ENCODE measurements at places on chromosomes 16 and 17.

GRCh38 chr17:4214157-4214556 is 49.6 kb downstream of the ANKFY1 start:
- H3K4me3 ChIP-seq: no peak overlapping the region
- no peak for DNase-seq
- no peaks in the 10 kb centered on the region for H3K27me3 ChIP-seq
- peaks cover 29% of the 10 kb centered on the region for H3K36me3 ChIP-seq

DNA sequence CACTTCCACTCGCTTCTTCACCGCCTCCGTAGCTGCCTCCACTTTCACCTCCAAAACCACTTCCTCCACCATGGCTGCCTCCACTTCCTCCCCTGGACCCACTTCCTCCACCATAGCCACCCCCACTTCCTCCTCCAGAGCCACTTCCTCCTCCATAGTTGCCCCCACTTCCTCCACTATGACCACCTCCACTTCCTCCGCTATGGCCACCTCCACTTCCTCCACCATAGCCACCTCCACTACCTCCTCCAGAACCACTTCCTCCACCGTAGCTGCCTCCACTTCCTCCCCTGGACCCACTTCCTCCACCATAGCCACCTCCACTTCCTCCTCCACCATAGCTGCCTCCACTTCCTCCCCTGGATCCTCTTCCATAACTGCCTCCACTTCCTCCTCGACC is 4.5 kb downstream of the KRT9 start:
- DNase-seq: no peak
- no peak overlapping the region for H3K4me3 ChIP-seq
- no peaks in the 10 kb centered on the region for H3K4me1 ChIP-seq
- H3K27ac ChIP-seq: no peak overlapping the region
- no peaks in the 10 kb centered on the region for H3K27me3 ChIP-seq
- no peaks in the 10 kb centered on the region for H3K36me3 ChIP-seq

- no peak for DNase-seq
- no peak overlapping the region for H3K4me3 ChIP-seq
- no peaks in the 10 kb centered on the region for H3K36me3 ChIP-seq
- H3K4me1 ChIP-seq: no peaks in the 10 kb centered on the region
These were observed 449.3 kb downstream of the KCNJ2 start for GRCh38 chr17:70618641-70619040.

DNA sequence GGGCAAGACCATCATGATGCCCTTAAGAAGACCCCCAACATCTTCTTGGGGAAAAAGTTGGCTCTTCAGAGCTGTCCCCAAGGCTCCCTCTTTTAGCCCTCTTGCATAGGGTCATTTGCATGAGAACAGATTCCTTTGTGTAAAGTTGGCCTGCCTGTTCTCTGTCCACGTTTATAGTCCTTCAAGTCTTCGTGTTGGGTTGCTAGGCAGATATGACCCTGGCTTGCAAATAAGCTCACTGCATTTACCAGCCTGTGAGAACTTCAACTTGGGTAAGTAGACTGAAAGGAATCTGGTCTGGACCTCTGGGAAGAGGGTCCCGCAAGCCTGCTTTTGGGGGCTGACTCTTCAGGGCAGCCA is 2.9 kb downstream of the ARSG start:
- peaks cover 51% of the 10 kb centered on the region for H3K4me1 ChIP-seq
- no peaks in the 10 kb centered on the region for H3K36me3 ChIP-seq
- no peak for DNase-seq
- no peaks in the 10 kb centered on the region for H3K27me3 ChIP-seq

GRCh38 chr17:56675876-56676660 is 82.6 kb downstream of the NOG start:
- no peak overlapping the region for H3K4me3 ChIP-seq
- H3K4me1 ChIP-seq: peaks cover 17% of the 10 kb centered on the region
- no peaks in the 10 kb centered on the region for H3K36me3 ChIP-seq
- H3K27ac ChIP-seq: no peak overlapping the region
- H3K27me3 ChIP-seq: peaks cover 16% of the 10 kb centered on the region
- DNase-seq: no peak

DNA sequence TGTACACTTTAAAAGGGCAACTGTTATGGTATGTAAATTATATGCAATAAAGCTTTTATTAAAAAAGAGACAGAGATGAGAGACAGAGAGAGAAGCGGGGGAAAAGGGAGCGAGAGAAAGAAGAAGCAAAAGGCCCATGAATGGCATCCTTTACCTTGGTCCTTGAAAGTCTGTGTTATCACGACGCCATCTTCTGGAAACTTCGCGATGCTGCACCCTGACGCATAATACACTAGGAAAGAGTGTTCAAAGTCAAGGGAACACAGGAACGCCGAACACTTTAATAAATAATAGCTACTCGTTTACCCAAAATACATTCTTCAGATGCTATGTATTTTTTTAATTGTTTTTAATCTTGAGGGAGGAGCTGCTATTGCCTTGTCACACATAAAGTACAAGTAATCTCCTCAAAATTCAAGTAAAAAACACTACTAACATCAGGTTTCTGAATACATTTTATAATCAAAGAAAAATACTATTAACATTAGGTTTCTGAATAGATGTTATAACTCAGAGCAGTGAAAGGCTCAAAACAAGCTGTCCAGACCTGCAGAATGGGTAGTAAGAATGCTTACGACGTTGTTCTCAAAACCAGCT is 23.0 kb upstream of the SLC38A8 start:
- DNase-seq: no peak
- H3K27me3 ChIP-seq: no peaks in the 10 kb centered on the region
- H3K36me3 ChIP-seq: peaks cover 93% of the 10 kb centered on the region
- H3K4me1 ChIP-seq: no peaks in the 10 kb centered on the region
- H3K27ac ChIP-seq: no peak overlapping the region

GRCh38 chr16:35639233-35640205 is 2180.1 kb downstream of the TP53TG3F start:
- no peak overlapping the region for H3K4me3 ChIP-seq
- no peaks in the 10 kb centered on the region for H3K27me3 ChIP-seq

- H3K4me3 ChIP-seq: no peak overlapping the region
- no peaks in the 10 kb centered on the region for H3K4me1 ChIP-seq
- H3K27ac ChIP-seq: no peak overlapping the region
- no peak for DNase-seq
- H3K36me3 ChIP-seq: peaks cover 51% of the 10 kb centered on the region
- no peaks in the 10 kb centered on the region for H3K27me3 ChIP-seq
These were observed 45.2 kb upstream of the KPNB1 start for GRCh38 chr17:47604598-47604927.

DNA sequence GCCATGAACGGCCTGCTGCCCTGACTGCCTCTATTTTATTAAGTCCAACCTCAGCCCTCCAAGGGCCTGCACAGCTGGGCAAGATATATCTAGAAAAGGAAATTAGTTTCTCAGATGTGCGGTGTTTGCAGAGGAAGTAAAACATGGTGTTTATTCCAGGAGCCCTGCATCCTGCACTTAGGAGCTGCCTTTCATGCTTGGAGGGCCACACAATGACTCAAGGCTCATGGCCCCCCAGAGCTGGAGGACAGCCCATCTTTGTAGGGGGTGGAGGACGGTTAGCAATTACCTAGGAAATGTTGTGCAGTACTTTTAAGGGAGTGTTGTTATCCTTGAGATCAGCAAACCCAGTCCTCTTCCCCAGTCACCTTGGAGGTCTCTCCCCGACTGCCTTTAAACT is 80.5 kb downstream of the COPRS start:
- H3K4me1 ChIP-seq: no peaks in the 10 kb centered on the region
- H3K27ac ChIP-seq: no peak overlapping the region
- no peaks in the 10 kb centered on the region for H3K27me3 ChIP-seq
- no peak for DNase-seq

GRCh38 chr17:82668631-82669099 is 20.4 kb upstream of the WDR45B start:
- no peak overlapping the region for H3K4me3 ChIP-seq
- no peak for DNase-seq
- H3K27me3 ChIP-seq: no peaks in the 10 kb centered on the region
- H3K4me1 ChIP-seq: no peaks in the 10 kb centered on the region
- H3K27ac ChIP-seq: no peak overlapping the region

- DNase-seq: no peak
- no peaks in the 10 kb centered on the region for H3K36me3 ChIP-seq
- peaks cover 12% of the 10 kb centered on the region for H3K4me1 ChIP-seq
- H3K27me3 ChIP-seq: no peaks in the 10 kb centered on the region
- H3K4me3 ChIP-seq: no peak overlapping the region
- H3K27ac ChIP-seq: no peak overlapping the region
These were observed 5.0 kb downstream of the ACSF2 start for GRCh38 chr17:50430821-50431618.

- H3K36me3 ChIP-seq: peaks cover 10% of the 10 kb centered on the region
- no peaks in the 10 kb centered on the region for H3K27me3 ChIP-seq
- peak overlapping the region; percentile 96 for H3K4me3 ChIP-seq
- DNase-seq: no peak
- H3K4me1 ChIP-seq: peaks cover 10% of the 10 kb centered on the region
These were observed 862 bp downstream of the ZNF232 start for GRCh38 chr17:5110816-5111215.

DNA sequence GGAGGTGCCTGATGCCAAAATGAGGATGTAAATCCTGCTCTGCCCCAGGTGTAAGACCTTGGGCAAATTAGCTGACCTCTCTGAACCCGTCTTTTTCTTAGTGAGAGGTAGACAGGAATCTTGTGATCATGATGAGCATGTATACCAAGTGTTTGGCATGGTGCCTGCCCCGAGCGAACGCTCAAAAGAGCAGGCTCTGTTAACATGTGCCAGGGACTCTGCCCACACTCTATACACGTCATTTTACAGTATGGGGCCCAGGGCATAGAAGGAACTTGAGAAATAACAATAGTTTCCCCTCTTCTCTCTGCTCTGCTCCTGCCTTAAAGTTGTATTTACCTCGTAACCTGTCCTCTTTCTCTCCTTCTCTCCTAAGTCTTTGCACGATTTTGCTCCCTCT is 9.3 kb upstream of the MAF start:
- H3K4me3 ChIP-seq: no peak overlapping the region
- H3K27me3 ChIP-seq: no peaks in the 10 kb centered on the region
- no peak for DNase-seq
- no peak overlapping the region for H3K27ac ChIP-seq
- no peaks in the 10 kb centered on the region for H3K36me3 ChIP-seq
- H3K4me1 ChIP-seq: no peaks in the 10 kb centered on the region

DNA sequence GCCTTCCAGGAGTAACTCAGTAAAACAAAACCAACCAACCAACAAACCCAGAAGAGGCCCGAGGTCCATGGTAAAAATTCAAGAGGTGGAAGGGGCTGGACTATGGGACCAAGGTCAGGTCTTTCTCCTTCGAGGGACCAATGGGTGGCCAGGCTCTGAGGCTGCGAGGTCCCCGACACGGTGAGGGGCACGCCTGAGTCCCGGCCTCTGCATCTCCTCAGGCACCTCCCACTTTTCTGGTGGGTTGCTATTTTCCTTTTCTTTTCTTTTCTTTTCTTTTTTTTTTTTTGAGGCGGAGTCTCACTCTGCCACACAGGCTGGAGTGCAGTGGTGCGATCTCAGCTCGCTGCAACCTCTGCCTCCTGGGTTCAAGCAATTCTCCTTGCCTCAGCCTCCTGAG is 18.0 kb downstream of the CD7 start:
- H3K27ac ChIP-seq: peak overlapping the region; percentile 99
- H3K36me3 ChIP-seq: no peaks in the 10 kb centered on the region
- H3K4me3 ChIP-seq: no peak overlapping the region
- H3K27me3 ChIP-seq: no peaks in the 10 kb centered on the region
- DNase-seq: no peak

- H3K4me3 ChIP-seq: no peak overlapping the region
- no peaks in the 10 kb centered on the region for H3K36me3 ChIP-seq
- H3K27ac ChIP-seq: no peak overlapping the region
- H3K4me1 ChIP-seq: peaks cover 7% of the 10 kb centered on the region
- no peak for DNase-seq
- no peaks in the 10 kb centered on the region for H3K27me3 ChIP-seq
These were observed 34.2 kb downstream of the MPHOSPH6 start for GRCh38 chr16:82135844-82136243.

DNA sequence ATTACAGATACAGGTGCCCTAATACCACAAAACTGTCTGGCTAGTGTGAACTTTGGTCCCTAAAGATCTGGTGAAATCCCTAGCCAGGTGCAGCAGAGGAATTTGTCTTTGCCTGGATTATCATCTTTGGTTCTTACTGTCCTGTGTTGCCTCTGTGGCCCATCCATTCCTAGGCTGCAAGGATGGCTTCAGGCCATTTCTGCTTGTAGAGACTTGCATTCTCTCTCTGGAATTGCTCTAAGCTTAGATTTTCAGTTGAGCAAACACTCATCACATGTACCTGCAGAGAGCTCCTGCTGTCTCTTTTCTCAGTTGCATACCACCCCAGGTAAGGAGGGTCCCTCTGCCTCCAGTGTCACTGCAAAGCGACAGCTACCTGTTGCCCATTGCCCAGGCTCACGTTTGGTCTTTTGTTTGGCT is 114.9 kb downstream of the PRKCA start:
- no peak overlapping the region for H3K4me3 ChIP-seq
- no peaks in the 10 kb centered on the region for H3K4me1 ChIP-seq
- no peak overlapping the region for H3K27ac ChIP-seq
- H3K27me3 ChIP-seq: no peaks in the 10 kb centered on the region

DNA sequence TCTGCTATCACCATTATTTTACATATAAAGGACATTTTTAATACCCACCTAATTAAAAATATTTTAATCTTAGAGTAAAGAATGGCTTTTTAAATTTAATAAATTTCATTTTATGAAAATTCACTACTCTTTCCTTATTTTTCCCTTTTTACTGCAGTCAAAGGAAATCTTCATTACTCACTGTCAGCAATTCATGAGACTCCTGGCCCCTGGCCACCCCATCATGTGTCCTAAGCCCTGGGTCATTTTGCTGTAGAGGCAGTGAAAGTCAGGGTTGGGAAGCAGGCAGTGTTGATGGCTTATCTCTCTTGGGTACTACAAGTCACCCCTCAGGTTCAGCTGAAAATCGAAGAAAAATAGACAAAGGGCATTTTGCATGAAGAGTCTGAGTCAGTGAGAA is 468.6 kb upstream of the CCL2 start:
- no peak overlapping the region for H3K4me3 ChIP-seq
- H3K27ac ChIP-seq: no peak overlapping the region
- no peaks in the 10 kb centered on the region for H3K4me1 ChIP-seq
- no peak for DNase-seq
- no peaks in the 10 kb centered on the region for H3K27me3 ChIP-seq
- H3K36me3 ChIP-seq: no peaks in the 10 kb centered on the region

- no peak overlapping the region for H3K27ac ChIP-seq
- no peak overlapping the region for H3K4me3 ChIP-seq
- DNase-seq: no peak
- no peaks in the 10 kb centered on the region for H3K4me1 ChIP-seq
- no peaks in the 10 kb centered on the region for H3K27me3 ChIP-seq
These were observed 60.2 kb downstream of the RAI1 start for GRCh38 chr17:17741349-17742023.

- H3K4me3 ChIP-seq: no peak overlapping the region
- no peak overlapping the region for H3K27ac ChIP-seq
- DNase-seq: no peak
- H3K4me1 ChIP-seq: no peaks in the 10 kb centered on the region
These were observed 79.9 kb downstream of the ZNF18 start for GRCh38 chr17:11917415-11917814.

- no peaks in the 10 kb centered on the region for H3K27me3 ChIP-seq
- no peak overlapping the region for H3K4me3 ChIP-seq
- no peaks in the 10 kb centered on the region for H3K4me1 ChIP-seq
- no peak overlapping the region for H3K27ac ChIP-seq
- no peak for DNase-seq
- H3K36me3 ChIP-seq: peaks cover 2% of the 10 kb centered on the region
These were observed 1.0 kb upstream of the MFAP4 start for GRCh38 chr17:19387921-19388521.

- no peak overlapping the region for H3K4me3 ChIP-seq
- no peak overlapping the region for H3K27ac ChIP-seq
- H3K36me3 ChIP-seq: no peaks in the 10 kb centered on the region
- peaks cover 8% of the 10 kb centered on the region for H3K4me1 ChIP-seq
- no peak for DNase-seq
- H3K27me3 ChIP-seq: no peaks in the 10 kb centered on the region
These were observed 60.1 kb upstream of the MED9 start for GRCh38 chr17:17416400-17417360.

Measured in effector memory CD4-positive, alpha-beta T cell (primary cell).